NCI-H1105 (cell line): ENCODE measurements at places on chromosomes 4 and X.

DNA sequence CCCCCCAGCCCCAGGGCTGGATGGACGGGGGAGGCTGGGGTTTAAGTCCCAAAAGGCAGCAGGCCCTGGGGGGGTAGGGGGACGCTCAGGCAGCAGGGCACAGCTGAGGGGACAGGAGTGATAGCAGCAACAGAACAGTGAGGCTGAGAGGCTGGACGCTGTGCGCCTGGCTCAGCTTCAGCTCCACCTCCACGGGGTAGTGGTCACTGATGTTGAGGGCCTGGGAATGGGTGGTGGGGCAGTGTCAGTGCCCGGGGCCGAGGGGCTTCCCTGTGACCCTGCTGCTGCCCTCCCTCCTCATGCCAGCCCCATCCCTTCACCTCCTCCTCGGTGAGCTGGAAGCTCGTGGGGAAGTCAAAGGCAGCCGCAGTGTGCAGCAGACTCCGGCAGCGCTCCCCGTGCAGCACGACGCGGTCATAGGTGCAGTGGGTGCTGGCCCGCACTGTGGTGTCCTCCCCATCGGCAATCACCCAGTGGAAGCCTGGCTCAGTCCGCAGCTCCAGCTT, 4.5 kb downstream of the RPL10 start:
- DNase-seq: no peak

DNA sequence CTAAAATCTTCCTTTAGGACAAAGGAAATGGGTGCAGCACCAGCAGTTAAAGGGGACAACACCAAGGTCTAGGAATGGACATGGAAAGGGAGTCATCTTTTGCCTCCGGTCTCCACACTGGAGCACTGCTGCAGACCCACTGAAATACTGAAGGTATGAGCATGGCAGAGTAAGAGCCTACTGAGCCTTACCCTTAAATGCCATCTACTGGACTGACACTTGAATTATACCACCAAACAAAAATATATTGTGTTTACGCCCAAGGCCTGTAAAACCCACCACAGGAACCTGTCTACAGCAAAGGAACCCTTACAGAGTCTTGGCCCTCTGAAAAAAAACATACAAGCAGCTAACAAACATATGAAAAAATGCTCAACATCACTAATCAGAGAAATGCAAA, 443.4 kb downstream of the CCSER1 start:
- no peak for DNase-seq

GRCh38 chr4:38532908-38533499, 131.0 kb upstream of the KLF3 start:
- DNase-seq: no peak

DNA sequence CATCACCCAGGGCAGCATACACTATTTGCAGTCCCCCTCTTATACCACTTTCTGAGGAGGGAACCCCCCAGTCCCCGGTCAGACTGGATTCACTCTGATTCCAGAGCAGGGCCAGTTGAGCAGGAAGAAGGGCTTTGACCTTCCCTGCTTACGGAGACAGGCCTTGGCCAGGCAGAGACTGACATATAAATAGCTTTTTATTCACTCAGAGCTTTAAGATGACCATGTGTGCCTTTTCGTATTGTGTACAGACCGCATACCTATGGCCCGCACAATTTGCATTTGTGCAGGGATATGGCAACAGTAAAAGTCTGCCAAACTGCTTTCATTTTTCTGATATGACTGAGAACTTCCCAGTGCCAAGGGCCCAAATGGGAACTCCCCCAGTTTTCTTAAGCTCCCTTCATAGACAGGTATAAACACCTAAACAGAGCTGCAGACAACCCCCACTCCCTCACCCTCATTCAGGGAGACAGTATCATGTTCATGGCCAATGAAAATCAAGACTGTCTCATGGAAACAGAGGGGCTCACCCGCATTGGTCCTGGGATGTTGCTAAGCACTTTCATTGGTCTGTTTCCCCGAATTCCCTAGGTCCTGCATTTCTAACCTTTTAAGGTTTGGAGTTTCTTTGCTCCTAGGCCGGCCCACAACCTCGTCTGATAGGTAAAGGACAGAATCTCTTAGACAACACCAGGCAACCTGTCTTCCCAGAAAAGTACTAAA, 86.0 kb downstream of the RTL5 start:
- DNase-seq: no peak

GRCh38 chr4:95742179-95742578, 97.7 kb upstream of the PDHA2 start:
- DNase-seq: no peak

GRCh38 chrX:143994206-143994605, 110.3 kb downstream of the UBE2NL start:
- DNase-seq: no peak

DNA sequence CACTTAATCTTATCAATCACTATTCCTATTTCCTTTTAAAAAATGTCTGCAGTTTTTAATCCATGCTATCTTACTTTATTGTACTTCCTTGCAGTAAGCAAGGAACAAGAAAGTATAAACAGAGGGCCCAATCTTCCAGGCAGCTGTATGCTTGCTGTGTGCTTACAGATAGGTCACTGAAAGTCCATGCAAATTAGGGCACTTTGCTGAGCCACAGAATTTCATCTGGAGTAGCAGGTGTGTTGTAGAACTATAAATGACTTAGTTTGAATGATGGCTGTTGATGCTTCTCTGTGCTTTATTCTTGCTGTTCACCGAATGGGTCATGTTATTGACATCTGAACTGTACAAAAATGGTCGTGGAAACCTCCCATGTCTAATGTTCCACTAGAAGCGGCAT, 154.6 kb downstream of the ATOH1 start:
- DNase-seq: no peak
